AML-193 (cell line): ENCODE measurements at places on chromosomes 4 and X.

DNA sequence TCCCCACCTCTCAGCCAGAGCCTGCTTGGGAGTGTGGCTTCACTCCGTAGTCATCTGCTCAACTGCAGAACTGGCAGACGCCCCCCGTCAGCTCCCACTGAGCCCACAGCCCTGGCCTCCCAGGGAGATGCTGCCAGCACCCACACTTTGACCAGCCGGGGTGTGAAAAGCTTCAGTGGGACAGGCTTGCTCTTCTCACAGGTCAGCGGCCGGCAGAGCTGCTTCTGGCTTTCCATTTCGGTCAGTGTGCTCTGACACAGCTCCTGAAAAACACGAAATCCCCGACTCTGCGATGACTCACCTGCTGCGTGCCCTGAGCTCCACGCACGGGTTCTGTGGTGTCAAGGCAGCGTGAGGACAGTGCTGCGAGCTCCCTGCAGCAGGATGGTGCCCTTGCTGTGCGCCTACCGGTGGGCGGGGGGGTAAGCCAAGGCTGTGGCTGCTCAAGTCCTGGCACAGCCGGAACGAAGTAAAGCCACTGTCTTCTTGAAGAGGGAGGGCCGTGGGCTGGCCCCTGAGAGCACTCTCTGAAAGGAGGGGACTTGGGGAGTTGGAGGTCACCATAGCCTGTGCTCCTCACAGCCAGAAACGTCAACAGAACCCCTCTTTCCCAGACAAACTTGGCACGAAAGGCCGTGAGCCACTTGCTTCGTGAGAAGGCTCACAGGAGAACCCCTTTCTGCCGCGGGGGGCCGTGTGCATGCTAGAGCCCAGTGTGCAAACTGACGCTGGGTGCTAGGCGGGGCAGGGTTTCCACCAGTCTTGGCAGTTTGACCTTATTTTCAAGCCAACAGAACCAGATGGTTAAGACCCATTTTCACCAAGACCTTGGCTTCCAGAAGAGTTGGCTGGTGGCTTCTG is 23.6 kb downstream of the NOP14 start:
- no peak for DNase-seq

DNA sequence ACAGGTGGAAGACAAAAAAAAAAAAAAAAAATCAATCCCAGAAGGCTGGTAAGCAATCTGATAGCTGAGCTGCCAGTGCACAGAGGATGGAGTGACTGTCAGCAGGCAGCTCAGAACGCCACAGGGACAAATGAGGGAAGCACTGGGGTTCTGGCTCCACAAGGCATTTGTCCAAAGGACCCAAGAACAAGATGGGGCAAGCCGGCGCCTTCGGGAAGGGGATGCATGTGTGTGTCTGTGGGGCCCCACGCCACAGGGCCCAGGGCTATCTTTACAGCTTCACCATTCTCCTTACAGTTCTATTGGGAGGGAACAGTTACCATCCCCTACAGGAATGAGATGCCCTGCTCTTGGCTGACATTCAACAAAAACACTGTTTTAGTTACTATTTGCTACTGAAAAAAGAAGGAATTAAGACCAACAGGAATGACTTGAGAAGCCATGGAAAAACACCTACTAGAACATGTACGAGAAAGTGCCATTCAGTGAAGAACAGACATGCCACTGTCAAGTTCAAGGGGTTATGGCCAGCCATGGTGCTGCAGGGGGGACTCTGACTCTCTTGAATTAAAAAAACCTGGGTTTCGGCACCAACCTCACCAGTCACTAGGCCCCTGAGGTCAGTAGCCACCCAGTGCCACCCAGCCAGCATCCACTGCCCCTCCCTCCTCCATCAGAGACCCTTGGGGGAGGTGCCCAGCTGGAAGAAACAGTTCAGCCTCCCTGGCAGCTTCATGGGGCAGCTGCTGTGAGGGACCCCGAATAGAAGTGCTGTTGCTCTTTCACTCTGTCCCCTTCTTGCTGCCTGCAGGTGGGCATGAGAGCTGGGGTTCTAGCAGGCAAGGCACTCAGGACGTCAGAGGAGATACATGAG is 18.5 kb downstream of the WDR1 start:
- DNase-seq: no peak

DNA sequence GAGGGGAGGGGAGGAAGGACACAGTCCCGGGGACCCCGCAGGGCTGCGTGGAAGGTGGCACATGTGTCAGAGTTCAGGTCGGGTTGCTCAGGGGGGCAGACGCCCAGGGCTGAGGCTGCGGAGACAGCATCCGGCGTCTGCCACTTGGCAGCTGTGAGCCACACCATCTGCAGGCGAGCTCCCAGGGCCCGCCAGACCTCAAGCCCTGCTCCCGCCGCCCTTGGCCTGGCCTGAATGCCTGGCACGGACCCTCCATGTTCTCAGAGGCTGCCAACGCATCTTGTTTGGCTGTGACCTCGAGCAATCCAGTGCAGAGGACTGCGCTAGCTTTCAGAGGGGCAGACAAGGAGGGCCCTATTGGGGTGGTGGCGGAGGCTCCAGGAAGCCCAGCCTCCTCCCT is 5.1 kb downstream of the BGN start:
- DNase-seq: no peak

DNA sequence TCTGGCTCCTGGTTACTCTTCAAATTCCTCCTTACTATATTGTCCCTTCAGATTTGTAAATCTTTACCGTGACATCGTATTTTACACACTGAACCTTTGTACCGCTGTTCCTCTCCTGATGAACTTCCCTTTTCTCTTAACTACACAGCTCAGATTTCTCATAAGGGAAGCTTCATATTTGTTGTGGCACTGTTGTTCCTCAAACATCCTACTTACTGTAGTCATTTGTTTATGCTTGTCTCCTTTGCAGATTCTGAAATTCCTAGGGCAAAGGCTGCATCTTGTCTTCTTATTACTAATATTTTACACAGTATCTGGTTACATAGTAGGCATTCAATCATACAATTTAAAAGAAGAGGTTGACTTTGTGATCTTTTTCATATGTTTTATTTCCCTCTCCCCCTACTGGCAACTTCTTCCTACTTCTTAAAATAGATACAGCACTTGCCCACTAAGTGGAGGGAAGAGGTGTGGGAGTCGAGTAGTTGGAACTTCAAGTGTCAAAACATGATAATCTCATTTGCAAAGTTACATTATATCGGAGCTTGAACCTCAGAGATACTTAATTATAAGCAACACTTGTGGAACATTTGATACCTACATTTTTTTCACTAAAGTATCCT is 50.0 kb downstream of the TET2 start:
- DNase-seq: peak; percentile 82

DNA sequence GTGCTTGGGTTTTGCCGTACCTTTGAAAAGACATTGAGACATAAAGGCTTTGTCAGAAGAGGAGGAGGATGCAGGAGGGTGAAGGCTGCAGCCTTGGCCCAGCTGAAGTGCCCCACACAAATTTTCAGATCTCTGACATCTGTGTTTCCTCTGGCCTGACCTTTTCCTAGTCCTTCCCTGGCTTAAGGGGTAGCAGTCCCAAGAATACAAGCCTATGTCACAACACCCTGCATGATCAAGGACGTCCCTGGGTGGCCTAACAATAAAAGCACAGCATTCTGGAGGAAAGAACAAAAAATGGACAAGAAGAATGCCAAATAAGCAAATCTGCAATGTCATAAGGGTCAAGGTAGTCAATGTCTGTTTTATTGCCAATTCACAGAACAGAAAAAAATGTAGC is 80.8 kb upstream of the FAM9C start:
- no peak for DNase-seq

DNA sequence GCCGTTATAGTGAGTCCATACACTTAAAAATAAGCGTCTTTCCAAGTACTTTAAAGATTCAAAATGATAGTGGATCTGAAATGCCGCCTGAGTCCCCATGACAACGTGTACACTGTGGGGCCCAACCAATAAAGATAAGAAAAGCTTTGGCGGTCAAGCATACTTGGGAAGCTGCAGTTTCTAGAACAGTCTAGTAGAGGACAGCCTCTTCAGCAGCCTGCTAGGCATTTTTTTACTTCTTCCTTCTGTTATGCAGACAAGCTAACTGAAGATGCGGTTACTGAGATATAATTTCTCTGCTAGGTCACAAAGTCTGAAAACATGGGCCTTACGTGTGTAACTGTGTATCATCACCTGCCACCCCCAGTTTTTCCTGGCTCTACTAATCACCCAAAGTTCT is 402 bp upstream of the UPRT start:
- DNase-seq: no peak

- no peak for DNase-seq
Measured at GRCh38 chrX:47232197-47232802, 509 bp upstream of the USP11 start.

GRCh38 chrX:120244395-120244734 is 6.2 kb upstream of the ZBTB33 start:
- no peak for DNase-seq
